LHCN-M2 (cell line): ENCODE measurements at places on chromosomes 6 and 20.

DNA sequence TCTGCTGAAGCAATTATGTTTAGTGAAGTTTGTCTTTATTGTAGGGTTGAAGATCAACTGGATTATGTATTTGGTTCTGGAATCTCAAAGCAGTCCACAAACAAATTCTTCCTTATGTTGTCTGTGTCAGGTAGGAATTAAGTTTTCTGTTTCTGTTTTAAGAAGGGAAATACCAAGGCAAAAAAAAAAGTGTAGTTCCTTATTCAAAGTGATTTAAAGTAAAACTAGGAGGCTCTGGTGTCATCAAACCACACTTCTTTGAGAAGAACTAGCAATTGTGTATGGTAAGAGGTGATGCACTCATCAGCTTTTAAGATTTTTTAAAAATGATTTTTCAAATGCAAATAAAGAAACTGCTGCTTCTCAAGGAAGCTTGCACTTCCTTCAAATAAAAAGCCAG lies 1.9 kb downstream of the FAM135A start:
- DNase-seq, result no peak

DNA sequence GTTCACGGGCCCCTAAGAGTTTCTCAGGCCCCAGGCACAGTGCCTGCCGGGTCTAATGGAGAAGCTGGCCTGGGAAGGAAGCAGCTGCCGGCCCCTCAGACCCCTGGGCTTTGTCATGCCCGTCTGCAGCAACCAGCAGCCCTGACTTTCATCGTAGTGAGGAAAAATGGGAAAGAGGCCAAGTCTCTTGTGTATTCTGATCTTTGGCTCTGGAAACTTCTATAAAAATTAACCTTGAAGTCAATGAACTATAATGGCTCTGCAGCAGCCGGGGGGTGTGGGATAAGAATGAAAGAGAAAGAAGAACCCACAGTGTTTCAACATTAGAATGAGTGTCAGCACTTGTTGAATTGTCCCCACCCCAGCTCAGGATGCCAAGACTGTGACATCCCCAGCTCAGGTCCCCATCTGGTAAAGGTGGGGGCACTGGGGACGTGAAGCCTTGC lies 12.9 kb downstream of the TGM2 start:
- peak; percentile 49 for DNase-seq

DNA sequence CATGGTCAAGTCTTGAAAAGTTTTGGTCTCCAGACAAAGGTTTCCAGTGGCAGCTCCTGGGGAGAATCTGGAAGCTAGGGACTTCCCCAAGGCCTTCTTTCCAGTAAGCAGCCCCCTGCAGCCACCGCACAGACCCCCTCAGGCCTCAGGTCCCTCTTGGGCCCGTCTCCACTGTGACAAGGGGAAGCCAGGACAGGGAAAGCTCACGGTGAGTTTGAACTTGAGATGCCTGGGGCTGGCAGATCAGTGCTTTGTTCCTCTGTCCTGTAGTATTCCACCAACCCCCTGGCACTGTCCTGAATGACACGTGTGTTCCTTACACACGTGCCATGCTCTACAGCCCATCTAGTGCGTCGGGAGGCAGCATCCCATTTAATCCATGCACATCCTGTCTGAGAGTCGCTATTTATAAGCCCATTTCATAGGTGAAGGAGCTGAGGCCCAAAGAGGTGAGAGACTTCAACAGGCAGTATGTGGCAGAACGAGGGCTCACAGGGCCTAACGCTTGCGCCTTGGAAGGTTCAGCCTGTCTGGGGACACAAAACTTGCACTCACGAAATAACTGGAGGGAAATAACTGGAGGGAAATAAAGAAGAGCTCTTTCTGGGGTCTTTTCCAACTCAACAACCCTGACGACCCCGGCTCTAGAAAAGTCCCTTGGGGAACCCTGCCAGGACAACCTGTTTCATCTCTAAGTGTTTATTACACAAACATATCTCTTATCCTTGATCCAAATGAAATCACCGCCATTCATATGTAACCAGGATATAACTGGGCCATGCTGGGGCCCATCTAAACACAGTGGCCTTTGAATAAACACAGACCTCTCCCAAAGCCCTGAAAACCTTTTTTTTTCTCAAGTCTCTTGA lies 123.0 kb downstream of the BANF2 start:
- DNase-seq, result no peak

- DNase-seq, result no peak
These were observed 396.7 kb downstream of the LAMA2 start for GRCh38 chr6:129279343-129280292.

GRCh38 chr6:138004430-138005287 lies 102.6 kb downstream of the PERP start:
- DNase-seq, result peak; percentile 24

DNA sequence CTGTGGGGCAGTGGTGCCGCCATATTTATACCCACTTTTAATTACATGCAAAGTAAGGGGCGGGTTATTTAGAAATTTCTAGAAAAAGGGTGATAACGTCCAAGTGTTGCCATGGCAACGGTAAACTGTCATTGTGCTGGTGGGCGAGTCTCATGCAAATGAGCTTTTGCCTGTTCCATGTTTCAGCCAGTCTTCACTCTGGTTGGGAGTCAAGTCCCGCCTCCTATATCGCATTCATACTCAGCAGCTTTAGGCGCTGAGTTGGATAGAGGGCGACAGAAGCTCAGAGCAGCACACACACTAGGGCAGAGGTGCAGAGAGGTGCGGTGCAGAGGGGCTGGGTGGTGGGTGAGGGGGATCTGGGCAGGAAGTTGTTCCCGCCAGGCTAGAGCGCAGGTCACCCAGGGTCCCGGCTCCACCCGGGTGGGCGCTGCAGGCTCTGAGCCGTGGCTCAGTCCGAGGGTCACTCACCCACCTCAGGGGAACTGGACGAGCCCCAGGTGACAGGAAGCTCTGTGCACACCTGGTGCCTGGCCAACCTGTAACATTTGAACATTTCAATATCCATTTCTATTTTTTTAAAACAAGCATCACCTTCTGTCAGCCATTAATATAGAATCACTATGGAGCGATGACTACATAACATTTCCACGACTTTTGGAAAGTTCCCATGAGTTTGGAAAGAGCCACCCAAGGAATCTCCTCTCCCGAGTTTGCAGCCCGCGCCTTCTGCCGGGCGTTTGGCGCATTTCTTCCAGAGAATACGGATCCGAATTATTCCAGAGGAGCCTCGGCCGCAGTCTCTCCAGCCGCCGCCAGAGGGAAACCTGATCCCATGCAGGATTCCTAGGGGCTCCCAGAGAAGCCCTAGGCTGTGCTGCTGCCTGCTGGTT lies 89.1 kb upstream of the PHACTR3 start:
- peak; percentile 10 for DNase-seq

GRCh38 chr20:6070829-6071695 lies 17.2 kb upstream of the LRRN4 start:
- no peak for DNase-seq

DNA sequence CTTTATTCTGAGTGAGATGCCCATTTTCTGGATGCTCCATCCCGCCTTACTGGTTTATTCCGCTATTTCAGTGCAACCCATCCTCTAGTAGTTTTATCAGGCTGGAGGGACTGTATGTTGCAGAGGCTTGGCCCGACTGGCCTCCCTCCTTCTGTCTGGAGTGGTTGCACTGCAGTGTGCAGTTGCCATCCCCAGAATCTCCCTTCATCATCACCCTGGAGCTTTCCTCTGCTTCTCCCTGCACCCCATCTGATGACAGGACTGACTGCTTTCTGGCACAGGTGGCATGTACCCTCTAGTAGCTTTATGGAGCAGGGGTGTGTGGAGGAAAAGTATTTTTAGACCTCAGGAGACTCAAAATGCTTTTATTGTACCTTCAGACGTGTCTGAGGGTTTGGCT lies 21.1 kb downstream of the WRNIP1 start:
- no peak for DNase-seq

- DNase-seq, result no peak
These were observed 41.4 kb upstream of the CCN2 start for GRCh38 chr6:131992557-131992956.

GRCh38 chr20:42634156-42634555 lies 555.5 kb downstream of the PTPRT start:
- DNase-seq, result no peak

DNA sequence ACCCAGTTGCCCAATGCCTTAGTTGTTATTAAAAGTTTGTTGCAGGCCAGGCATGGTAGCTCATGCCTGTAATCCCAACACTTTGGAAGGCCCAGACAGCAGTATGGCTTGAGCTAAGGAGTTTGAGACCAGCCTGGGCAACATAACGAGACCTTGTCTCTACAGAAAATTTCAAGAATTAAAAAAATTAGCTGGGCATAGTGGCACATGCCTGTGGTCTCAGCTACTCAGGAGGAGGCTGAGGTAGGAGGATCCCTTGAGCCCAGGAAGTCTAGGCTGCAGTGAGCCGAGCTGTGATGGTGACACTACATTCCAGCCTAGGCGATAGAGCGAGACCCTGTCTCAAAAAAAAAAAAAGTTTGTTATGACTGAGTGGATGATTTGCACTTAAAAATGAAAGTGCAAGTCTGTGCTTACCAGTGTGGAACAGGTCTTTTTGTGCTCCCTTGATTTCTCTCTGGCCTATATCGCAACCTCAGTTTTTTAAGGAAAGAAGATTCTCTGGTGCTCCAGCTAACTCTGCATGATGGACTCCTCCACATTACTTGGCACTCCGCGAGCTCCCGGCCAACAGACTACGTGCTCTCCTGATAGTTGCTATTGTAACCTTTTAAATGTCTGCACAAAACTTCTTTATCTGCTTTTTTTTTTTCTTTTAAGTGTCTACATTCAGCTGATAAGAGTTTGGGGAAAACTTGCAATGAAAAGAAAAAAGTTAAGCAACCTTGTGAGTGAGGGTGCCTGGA lies 22.1 kb downstream of the ZKSCAN3 start:
- DNase-seq, result no peak

DNA sequence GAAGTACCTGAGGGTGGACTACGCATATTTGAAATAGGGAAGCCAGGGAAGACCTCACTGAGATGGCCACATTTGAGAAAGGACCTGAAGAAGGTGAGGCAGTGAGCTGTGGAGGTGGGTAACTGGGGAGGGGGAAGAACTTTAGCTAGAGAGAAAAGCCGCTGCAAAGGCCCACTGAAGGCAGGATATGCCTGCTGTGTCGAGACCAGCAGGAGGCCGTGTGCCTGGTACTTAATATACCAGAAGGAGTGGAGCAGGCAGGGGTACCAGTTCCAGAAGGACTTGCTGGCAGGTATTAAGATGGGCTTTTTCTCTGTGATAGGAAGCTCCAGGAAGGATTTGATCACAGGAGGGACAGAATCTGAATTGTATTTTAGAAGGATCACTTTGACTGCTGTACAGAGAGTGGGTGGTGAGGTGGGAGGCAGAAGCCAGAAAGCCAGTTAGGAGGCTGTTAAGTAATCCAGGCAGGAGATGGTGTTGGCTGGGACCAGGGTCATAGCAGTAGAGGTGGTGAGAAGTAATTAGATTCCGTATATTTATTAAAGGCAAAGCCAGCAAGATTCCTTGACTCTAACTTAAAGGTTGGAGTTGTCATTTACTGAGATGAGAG lies 54.2 kb upstream of the FANCE start:
- DNase-seq, result no peak

DNA sequence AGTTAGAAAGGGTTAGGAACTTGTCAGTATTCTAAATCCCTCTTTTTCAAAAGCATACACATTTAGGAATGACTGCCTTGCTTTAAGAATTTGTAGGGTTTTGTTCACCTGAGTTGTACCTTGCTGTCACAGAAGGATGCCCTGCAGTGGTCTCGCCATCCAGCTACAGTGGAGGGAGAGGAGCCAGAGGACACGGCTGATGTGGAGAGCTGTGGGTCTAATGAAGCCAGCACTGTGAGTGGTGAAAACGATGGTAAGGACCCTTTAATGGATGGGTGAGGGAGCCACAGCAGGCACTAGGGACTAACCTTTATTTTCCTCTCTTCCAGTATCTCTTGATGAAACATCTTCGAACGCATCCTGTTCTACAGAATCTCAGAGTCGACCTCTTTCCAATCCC lies 69.9 kb downstream of the ASXL1 start:
- DNase-seq, result no peak

DNA sequence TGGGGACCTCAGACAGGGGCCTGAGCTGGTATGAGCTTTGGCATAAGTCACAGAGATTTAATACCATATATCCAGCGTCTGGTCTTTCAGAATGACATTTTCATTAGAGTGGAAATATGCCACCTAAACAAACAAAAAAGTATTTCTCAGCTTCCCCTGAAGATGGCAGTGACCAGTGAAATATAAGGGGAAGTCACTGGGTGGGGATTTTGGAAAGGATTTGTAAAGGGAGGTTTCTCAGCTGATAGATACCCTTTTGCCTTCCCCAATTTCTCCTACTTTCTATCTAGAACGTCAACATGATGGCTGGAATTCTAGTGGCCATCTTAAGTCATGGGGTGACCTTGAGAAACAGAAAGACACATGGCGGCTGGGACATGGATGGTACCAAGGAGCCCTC lies 137.7 kb upstream of the LRFN2 start:
- DNase-seq, result no peak

- peak; percentile 27 for DNase-seq
These were observed 569 bp upstream of the CDC5L start for GRCh38 chr6:44386929-44387345.

DNA sequence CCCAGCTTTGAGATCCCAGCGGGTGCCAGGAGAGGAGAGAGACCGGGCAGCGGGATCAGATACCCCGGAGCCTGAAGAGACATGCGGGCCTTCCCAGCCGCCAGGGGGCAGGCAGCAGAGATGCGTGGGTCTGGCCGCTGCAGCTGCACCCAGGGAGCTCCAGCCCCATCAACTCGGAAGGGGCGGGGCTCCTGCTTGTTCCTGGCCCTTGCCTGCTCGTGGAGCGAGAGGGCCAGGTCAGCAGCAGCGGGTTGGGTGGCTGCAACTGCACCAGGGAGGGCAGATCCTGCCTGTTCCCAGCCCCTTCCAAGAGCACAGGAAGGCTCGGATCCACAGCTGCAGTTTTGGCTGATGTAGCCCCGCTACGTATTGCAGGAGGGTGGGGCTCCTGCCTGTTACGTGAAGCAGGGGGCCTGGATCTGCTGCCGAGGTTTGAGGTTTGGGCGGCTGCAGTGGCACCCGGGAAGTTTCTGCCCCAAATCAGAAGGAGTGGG lies 532.8 kb downstream of the RFPL4B start:
- DNase-seq, result no peak

- no peak for DNase-seq
These were observed 278.8 kb downstream of the CDC5L start for GRCh38 chr6:44666324-44666723.

DNA sequence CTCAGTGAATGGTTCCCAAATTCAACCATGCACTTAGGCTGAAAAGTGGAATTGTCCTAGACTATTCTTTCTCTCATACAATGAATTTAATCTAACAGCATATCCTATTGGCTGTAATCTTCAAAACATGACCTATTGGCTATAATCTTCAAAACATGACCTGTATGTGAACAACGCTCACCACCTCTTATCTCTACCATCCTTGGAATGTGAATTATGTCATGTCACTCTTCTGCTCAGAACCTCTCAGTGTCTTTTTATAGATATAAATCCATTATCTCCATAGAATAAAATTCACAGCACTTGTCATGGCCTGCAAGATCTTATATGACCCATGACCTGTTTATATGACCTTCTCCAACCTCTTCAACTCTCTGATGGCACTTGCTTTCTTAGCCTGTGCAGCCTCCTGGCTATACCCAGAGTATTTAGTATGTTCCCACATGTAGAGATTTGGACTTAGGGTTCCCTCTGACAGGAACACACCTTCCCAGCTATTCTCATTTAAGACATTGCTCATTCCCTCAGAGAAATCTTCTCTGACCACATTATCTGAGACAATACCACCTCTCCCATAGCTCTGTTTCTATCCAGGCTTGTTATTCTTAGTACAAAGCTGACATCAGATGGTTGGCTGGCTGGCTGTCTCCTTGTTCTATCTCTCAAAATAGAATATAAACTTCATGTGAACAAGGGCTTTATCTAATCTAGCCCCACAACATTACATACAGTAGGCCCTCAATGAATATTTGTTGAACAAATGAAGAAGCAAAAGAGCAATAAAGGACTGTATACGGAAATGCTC lies 275.0 kb upstream of the PREP start:
- no peak for DNase-seq
